HT-29 (cell line): ENCODE measurements at places on chromosomes 3 and 15. TPM values are rescaled to one million over a fixed set of nuclear protein-coding genes. Genes with fewer than 3 reads are reported as not detected.

Gene FHIT
- total RNA-seq = not detected in 2 replicates

Gene ZFAND6
- 113 and 129 TPM in 2 replicates for total RNA-seq

DNA sequence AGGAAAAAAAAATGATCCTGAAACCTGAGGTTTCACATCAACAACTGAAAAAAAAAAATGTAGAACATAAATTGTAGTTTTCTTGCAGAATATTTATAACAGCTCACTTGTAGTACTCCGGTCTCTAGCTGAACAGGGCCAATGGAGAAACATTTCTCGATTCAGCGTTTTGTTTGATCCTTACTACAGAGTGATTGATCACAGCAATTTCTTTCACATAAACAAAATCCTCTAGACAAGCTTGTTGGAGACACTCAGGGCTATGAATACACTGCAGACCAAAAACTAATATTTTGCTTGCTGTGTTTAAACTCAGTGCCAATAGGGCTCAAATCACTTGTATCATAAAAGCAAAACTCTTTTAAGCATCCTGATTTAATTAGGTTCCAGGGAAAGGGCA, 127.0 kb upstream of the CNTN6 start:
- no peak for DNase-seq

GRCh38 chr15:29094711-29095110, 174.9 kb downstream of the NSMCE3 start:
- DNase-seq = no peak
